Skin of body (tissue), 3 donors: ENCODE measurements at places on chromosomes 2 and 18. TPM values are rescaled to one million over a fixed set of nuclear protein-coding genes. Genes with fewer than 3 reads are reported as not detected.
A peak's percentile ranks its signal among the peaks of the same experiment; 100 is the strongest.

- DNase-seq: no peak
These were observed 23.3 kb upstream of the UBE2F start for GRCh38 chr2:237943395-237944094.

DNA sequence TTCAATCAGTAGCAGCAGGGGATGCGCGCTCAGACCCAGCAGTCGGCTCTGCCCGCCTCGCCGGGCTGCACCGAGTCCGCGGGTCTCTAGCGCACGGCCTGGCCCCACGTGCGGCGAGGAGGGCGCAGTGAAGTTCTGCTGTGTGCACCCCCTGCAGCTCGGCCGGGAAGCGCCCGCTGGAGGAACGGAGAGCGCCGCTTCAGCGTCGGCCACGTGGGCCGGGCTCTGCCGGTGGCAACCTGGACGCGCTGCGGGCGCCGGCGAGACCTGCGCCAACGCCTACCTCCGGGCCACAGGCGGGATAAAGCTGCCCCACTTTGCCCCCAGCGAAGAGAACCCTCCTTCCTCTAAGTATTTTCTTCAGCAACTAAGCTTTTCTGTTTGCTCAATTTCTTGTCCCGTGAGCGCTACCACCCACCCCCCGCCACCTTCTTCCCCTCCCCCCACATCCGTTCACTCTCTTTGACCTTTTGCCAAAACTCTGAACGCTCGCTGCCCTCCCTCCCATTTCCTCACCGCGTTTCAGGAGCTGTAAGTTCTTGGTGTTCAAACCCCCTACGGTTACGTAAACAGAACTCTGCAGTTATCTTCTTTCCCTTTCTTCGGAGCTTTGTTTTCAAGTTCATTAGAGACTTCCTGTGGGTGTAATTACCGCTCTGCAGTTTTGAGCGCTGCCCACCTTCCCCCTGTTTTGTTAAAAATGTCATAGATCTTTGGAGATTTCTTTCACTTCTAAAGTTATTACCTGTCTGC lies 42.6 kb upstream of the EDAR start:
- DNase-seq: peak; percentile 21

GRCh38 chr2:26583381-26583911 lies 57.7 kb downstream of the CIB4 start:
- no peak for DNase-seq

OR6B3 gene
- total RNA-seq: not detected

GRCh38 chr2:42786561-42787345 lies 5.6 kb downstream of the HAAO start:
- no peak for DNase-seq

DNA sequence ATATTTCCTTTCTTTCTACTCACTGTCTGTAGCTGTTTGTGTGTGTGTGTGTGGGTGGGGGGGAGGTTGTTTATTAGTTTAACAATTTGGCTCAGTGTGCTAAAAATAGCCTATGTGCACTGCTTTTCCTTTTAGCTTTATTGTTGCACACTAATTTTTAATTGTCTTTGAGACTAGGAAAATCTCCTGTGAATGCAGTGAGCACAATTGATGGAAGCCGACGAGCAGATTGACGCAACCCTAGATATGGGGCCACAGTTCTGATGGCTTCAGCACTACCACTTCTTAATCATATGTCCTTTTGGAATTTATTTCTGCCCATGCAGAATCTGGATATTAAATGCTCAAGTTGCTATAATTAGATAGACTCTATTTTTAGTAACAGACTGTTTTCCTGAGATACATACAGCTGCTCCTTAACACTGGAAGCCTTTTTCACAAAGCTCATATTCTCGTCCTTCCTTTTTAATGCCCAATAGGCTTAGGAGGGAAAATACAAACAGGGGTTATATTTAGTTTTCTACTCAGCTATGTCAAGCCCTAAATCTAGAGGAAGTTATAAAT lies 109.1 kb downstream of the IRS1 start:
- peak; percentile 70 for DNase-seq

- DNase-seq: no peak
These were observed 280.6 kb downstream of the NCKAP5 start for GRCh38 chr2:133287709-133288108.
